ENCODE measurements at places on chromosomes 12 and 14.

GRCh38 chr14:60227291-60227690 lies 21.7 kb upstream of the PPM1A start:
- no peak for DNase-seq

DNA sequence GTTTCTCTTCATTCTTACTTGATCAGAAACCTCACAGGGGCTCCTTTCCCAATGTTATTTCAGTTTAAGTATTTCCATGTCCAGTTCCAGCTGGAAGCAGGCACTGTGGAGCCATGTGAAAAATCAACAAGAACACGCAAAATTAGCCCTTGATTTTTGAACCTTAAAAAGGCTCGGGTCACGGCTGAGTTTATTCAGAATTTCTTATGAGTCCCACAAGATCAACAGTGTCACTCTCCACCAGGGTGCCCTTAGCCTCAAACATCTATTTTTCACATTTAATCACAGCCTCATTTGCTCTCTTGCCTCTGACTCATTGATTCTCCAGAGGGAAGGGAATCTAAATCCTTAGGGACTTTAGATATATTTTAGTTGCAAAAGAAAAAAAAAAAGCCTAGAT lies 157.7 kb upstream of the AVPR1A start:
- DNase-seq: no peak

DNA sequence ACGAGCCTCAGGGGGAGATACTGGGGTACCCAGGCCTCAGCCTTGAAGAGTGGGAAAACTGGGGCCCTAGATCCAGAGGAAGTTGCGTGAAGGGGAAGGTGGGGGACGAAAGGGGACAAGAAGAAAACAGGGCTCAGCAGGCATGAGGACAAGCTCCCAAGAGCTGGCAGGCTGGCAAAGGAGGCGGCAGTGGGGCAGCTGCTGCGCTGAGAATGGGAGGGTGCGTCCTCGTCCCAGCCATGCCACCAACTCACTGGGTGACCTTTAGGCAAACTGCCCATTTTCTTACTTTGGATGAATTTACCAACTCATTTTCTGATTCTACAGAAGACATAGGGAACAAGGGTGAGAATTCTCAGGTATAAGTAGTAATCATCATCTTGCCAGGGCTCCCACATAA lies 133.6 kb downstream of the TTC7B start:
- no peak for DNase-seq

DNA sequence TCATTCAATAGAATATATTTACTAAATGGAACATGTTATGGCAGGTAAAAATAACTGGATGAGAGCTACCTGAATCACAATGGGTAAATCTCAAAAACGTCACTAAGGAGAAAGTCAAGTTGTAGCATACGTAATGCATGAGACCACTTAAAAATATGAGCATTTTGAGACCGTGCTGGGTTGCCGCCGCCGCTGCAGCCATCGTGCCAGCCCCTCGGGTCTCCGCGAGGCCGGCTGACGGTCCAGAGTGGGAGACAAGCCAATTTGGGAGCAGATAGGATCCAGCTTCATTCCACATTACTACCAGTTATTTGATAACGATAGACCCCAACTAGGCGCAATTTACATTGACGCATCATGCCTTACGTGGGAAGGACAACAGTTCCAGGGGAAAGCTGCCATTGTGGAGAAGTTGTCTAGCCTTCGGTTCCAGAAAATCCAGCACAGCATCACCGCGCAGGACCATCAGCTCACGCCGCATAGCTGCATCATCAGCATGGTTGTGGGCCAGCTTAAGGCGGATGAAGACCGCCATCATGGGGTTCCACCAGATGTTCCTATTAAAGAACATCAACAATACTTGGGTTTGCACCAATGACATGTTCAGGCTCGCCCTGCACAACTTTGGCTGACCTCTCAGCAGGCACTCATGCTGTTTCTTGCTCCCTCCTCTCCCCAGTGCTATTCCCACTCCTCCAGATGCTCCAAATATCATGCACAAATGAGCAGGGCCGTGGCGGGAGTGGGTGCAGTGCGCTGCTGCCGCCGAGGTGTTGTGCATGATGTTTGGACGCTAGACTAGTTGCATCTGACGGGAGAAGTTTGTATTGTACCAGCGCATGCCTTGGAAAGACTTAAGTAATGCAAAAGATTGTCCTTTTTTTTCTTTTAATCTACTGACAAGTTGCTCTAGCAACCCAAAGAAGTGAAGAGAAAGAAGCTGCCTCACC lies 6.3 kb upstream of the BRMS1L start:
- no peak for DNase-seq

DNA sequence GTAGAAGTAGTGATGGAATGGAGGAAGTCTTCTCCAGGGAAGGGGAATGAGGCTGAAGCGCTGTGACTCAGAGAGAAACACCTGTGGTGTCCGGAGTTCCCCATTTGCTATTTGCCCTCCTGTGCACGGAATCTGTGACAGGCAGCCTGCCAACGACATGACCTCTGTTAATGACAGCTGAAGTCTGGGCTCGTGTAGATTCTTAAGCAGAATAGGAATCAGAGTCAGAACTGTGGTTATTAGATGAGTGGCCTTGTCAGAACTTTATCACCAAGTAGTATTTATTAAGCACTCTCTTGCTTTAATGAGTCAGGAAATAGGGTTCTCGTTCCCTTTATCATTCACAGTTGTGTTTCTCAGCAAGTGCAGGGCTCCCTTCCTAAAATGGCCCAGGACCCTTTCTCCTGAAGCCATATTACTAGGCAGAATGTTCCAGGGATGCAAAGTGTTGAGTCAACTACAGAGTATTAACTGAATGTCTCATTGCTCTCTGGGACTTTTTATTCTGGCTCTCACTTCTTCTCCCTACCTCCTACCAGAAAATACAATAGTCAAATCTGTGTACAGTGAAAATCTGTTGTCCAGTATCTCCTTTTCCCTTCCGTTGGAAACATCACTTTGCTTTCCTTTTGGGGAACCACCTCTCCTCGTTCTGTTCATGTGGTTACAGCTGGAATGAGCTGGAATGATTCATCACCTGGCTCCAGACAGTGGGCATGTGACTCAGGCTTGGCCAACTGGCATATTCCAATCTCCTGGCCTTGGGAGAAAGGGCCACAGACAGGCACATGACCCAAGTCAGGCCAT lies 77.8 kb upstream of the MAX start:
- no peak for DNase-seq

GRCh38 chr12:87332987-87333726 lies 696.0 kb downstream of the C12orf50 start:
- no peak for DNase-seq

- no peak for DNase-seq
Observed at GRCh38 chr14:105526776-105527380, 495 bp downstream of the TMEM121 start.

- DNase-seq: no peak
Observed at GRCh38 chr12:56028511-56029165, 7.8 kb downstream of the IKZF4 start.

GRCh38 chr12:110199339-110200123 lies 75.4 kb downstream of the IFT81 start:
- DNase-seq: no peak

- no peak for DNase-seq
Observed at GRCh38 chr14:30748343-30748742, 126.0 kb upstream of the COCH start.

DNA sequence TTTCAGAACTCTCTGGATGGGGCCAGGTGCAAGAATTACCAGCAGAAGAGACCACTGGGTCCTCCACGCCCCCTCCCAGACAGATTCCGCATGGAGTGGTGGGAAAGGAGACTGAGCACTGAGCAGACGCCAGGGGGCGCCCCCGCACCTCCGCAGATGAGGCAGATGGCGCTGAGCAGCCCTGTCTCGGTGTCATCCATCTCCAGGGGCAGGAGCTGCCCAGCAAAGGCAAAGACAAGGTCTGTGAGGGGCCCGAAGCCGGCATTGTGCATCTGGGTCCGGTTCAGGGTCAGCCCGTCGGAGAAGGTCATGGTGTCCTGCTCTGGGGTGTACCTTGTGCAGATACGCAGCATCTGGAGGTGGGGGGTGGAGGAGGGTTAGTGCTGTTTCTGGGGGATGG lies 6.3 kb upstream of the ITGB7 start:
- peak; percentile 74 for DNase-seq

DNA sequence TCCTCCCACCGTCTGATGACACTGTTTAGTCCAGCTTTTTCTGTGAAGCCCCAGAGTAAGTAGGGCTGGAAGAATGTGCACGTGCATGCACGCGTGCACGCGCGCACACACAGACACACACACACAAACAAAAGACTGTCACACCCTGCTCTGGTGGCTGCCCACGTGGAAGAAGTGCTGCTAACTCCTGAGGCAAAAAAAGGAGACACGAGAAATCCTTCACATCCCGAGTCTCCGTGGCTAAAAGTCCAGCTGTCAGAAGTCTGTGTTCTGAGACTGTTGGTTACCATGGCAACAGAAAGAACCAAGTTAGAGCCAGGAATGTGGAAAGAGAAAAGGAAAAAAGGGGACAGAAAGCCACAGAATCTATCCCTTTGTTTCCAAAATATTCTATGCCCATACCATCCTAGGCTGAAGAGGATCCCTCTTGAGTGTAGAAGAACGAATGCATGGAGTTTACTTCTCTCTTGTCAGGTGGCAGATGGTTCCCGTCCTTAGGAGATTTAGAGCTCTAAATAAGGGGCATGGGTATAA lies 1.6 kb upstream of the C12orf71 start:
- no peak for DNase-seq

Measured in GM12891 (cell line).